ENCODE measurements at places on chromosomes 2 and 18. TPM values are rescaled to one million over a fixed set of nuclear protein-coding genes. Genes with fewer than 3 reads are reported as not detected.

The PRADC1 gene
- 4.7 TPM for total RNA-seq

The CD207 gene
- total RNA-seq, result not detected

The KCNG2 gene
- not detected for total RNA-seq

The FNDC4 gene
- not detected for total RNA-seq

The MDH1B gene
- total RNA-seq, result not detected

The ARHGAP28 gene
- total RNA-seq, result not detected

The ALK gene
- not detected for total RNA-seq

The CYTIP gene
- 130 TPM for total RNA-seq

The SLC4A3 gene
- not detected for total RNA-seq

The ACMSD gene
- not detected for total RNA-seq

The PJVK gene
- total RNA-seq, result 3.1 TPM

The BUB1 gene
- total RNA-seq, result 5.9 TPM

The SERPINB10 gene
- total RNA-seq, result not detected

The C2orf78 gene
- total RNA-seq, result not detected

The EPB41L3 gene
- total RNA-seq, result 0.73 TPM

The HOXD10 gene
- not detected for total RNA-seq

The SLC19A3 gene
- not detected for total RNA-seq

The CYB5A gene
- total RNA-seq, result 46.2 TPM

The PLEKHH2 gene
- total RNA-seq, result 0.07 TPM

The TUBA3E gene
- not detected for total RNA-seq

The SNRPD1 gene
- 58.1 TPM for total RNA-seq

The CIDEA gene
- total RNA-seq, result not detected

The TCF7L1 gene
- total RNA-seq, result 0.07 TPM

The TRIM43 gene
- not detected for total RNA-seq

The ALKAL2 gene
- not detected for total RNA-seq

The SCN2A gene
- total RNA-seq, result not detected

The LIMS2 gene
- 5.3 TPM for total RNA-seq

The RNMT gene
- 45.5 TPM for total RNA-seq

The LONRF2 gene
- total RNA-seq, result 0.17 TPM

The SCN1A gene
- not detected for total RNA-seq

Measured in activated B cell treated with CpG ODN at 0.5 μM for 24 hours (primary cell).